ENCODE measurements at places on chromosomes 11 and 22.

DNA sequence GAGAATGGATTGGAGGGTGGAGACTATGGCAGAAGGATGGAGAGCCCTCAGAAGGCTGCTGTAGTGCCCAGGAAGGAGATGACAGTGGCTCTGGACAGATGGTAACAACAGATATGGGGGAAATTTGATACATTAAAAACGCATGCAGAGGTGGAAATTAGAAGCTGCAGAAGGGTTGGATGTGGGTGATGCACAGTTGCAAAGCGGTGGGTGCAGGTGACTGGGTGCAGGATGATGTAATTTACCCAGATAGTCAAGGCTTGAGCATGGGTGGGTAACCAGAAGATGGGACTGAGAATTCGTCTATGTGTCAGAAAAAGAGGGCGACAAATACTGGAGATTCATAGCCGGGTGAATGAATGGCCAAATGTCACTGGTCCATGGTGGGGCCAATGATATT, 570.3 kb downstream of the MN1 start:
- no peak for DNase-seq

DNA sequence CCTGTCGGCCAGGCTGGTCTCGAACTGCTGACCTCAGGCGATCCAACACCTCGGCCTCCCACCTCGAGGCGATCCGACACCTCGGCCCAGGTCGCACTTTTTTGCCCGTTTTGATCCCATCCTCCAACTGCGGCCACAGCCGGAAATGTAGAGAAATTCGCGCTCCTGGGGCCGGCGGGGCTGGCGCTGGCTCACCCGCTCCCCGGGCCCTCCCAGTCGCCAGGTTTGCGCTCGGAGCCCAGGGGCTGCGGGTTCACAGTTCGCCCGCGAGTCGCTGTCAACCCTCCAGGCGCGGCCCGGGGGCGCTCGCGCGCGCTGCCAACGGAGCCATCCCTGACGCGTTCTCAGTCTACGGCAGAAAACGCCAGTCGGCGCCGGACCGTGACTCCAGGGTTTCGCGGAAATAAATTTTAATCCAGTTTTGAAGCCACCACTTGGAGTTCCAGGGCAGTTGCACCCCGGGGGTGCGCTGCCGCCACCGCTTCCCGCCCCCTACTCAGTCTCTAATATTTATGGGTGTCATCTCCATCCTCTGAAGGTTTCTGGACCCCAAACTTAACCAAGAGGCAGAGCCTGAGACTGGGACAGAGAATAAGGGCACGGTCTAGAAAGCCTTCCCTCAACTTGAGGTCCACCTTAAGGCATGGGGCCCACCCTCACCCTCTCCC, 1.5 kb upstream of the KLHDC7B start:
- no peak for DNase-seq

DNA sequence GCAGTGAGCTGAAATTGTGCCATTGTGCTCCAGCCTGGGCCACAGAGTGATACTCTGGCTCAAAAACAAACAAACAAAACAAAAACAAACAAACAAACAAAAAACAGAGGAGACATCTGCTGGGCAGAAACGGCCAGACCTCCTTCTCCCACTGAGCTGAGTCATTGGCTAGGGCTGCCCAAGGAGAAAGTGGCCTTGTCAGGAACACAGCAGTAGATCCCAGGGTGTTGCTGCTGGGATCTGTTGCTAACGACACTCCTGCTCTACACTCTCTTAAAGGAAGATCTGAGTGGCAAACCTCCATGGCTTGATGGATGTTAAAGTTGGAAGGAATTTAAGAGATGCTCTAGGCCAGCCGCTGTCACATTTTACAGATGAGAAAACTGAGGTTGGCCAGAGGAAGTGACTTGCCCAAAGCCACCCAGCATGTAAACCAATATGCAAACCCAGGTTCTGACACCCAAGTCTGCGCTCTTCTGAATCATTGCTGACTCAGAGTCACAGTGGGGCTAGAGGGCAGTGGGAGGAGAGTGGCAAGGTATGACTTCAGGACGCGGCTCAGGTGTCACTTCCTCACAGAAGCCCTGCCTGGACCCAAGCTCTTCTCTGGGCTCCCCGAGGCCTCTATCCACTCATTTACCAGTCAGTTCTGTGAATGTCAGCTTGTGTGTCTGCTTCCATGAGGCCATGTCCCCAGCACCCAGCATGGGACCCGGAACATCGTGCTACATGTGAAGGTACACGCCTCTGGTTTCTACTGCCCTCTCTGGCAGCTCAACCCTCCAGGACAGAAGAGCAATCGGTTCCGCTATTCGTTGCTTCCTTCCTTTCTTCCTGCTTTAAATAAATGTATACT, 11.3 kb upstream of the GDPD5 start:
- DNase-seq, result no peak

GRCh38 chr11:35228328-35228725, 89.4 kb downstream of the CD44 start:
- DNase-seq, result no peak

DNA sequence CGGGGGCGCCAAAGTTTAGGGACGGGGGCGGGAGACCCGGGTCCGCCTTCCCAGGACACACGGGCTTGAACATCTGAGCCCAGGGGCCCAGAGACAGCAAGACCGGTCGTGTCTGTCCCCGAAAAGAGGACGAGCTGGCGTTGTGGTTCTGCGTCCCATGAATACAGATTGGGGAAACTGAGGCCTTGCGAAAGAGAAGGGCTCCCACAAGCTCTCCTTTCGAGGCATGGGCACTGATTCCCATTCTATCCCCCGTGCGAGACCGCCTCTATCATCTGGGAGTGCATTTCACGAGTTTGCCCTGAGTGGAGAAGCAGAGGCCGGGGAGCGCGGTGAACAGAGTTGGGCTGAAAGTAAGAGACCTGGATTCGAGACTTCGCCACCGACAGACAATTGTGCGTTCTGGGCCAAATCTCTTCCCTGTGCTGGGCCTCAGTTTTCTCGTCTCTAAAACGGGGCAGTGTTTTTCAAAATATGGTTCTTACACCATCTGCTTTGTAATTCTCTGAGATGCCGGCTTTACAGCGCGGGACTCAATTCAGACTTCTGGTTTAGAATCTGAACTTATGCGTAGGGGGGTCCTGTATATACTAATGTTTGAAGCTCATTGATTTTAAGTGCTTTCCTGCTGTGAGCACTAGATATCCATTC, 471 bp downstream of the RNF185 start:
- no peak for DNase-seq

GRCh38 chr11:26948881-26949280, 45.0 kb upstream of the FIBIN start:
- DNase-seq, result no peak

DNA sequence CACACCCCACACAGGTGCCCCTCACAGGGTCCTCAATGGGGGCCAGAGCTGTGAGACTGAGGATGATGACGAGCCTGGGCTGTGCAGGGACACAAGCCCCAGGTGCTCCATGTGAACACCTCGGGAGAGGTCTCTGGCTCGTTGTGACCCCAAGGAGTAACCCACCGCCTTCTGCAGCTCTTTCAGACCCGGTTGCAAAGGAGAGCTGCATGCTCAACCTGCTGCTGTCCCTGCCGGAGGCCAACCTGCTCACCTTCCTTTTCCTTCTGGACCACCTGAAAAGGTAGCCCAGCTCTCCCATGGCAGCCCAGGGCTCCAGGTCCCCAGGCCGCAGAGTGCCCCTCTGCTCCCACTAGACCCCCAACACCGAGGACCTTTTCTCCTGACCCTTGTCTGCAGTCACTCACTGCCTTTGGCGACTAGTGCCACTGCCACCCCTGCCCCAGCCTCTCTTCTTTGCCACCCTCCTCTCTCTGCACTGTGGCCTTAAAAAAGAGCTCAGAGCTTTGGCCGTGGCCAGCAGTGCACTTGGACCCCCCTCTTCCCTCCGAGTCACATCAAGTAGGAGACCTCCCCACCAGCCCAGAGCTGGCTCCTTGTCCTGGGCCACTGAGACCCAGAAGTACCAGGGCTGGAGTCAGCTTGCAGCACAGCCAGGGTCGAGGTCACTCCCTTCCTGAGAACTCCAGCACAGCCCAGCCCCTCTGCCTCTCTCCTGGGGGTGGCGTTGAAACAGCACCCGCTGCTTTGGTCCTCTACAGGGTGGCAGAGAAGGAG, 133.7 kb downstream of the BCR start:
- DNase-seq, result no peak

DNA sequence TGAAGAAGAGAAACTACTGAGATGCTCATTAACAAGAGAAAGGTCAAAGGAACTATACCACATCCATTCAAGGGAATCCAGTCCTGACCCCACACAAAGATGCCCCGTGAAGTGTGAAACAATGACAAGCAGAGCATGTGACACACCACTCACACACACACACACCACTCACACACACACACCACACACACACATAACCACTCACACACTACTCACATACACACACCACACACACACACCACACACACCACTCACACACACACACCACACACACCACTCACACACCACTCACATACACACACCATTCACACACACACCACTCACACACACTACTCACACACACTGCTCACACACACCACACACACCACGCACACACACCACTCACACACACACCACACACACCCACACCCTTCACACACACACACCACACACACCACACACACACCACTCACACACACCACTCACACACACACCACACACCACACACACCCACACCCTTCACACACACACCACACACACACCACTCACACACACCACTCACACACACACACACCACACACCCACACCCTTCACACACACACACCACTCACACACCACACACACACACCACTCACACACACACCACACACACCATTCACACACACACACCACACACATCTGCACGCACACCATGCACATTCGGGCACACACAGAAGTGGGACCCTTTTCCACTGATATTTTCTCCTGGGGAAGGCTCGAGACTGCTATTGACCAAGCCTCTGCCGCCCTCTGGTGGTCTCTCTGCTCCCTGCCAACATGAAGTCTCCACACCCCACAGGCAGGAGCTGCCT, 32.0 kb upstream of the COMT start:
- peak; percentile 24 for DNase-seq

DNA sequence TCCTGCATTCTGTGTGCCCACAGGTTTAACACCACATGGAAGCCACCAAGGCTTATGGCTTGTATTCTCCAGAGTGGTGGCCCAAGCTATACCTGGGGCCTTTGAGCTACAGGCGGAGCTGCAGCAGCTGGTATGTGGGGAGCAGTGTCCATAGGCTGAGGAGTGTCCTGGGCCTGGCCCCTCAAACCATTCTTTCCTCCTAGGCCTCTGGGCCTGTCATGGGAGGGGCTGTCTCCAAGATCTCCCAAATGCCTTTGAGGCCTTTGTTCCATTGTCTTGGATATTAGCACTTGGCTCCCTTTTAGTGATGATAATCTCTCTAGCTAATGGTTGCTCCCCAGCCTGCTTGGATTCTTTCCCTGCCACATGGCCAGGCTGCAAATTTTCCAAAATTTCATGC, 6.4 kb upstream of the TBC1D22A start:
- DNase-seq, result no peak

GRCh38 chr22:26785932-26786331, 128.5 kb downstream of the MIAT start:
- DNase-seq, result no peak

- DNase-seq, result no peak
These were observed 1.0 kb downstream of the CTSD start for GRCh38 chr11:1762537-1763302.

GRCh38 chr22:28833276-28833923, 33.0 kb upstream of the XBP1 start:
- no peak for DNase-seq

GRCh38 chr11:75031771-75032549, 43.2 kb downstream of the NEU3 start:
- DNase-seq, result peak; percentile 21

DNA sequence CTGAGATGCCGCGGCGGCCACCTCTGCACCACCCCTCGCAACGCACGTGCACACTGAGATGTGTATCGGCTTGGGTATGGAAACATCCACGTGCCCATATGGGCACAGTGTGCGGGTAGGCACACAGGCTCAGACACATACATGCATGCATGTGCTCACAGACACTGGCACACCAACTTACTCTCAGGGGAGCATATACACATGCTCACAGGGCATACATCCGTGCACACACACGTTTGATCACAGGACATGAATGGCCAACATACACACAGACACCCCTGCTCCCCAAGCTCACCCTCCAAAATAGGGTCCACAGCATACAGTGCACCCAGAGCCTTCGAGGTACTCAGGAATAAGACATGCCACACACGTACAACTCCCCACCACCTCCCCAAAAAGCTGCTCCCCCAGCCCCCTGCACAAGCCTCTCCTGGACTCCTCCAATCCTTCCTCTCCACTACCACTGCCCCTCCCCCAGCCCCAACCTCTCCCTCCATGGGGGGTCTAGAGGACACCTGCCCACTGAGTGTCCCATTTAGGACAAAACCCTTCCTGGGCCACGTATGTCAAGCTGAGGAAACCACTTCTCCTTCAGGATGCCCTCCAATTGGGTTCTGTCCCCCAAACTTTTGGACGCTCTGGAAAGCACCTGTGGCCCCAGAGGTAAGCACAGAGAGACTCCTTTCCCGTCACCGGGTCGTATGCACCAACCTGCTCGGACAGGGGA, 53.1 kb downstream of the SLC22A12 start:
- DNase-seq, result peak; percentile 40

- DNase-seq, result peak; percentile 80
These were observed at the start of gene CARS1 for GRCh38 chr11:3057069-3057963. Gene CARS1 (minus strand): TSS chr11:3057423. CDS start chr11:3057367, 56 bp downstream.

DNA sequence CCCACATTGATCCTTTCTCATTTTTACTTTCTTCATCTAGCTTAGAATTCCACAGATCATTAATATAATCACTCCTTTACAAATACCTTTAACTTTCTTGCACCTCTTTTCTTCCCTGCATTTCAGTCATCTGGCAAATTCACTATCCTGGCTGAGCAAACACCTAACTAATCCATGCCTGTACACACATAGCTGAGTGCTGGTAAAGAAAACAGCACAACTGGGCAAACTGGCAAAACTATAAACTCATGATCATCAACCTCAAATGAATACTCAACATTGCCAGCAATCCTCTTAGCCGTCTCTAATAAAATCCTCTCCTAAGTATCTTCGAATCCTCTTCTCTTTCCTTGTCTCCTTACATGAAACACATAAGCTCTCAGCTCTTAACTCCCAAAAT, 52.4 kb downstream of the PICALM start:
- DNase-seq, result no peak

- DNase-seq, result no peak
These were observed 126.0 kb upstream of the CADM1 start for GRCh38 chr11:115630214-115630613.

- no peak for DNase-seq
These were observed 19.9 kb upstream of the TEF start for GRCh38 chr22:41361716-41362310.

- DNase-seq, result no peak
These were observed 59.9 kb downstream of the SYT13 start for GRCh38 chr11:45225961-45226871.
